Eye (tissue), 1 donor: ENCODE measurements at places on chromosomes 6 and 20.

DNA sequence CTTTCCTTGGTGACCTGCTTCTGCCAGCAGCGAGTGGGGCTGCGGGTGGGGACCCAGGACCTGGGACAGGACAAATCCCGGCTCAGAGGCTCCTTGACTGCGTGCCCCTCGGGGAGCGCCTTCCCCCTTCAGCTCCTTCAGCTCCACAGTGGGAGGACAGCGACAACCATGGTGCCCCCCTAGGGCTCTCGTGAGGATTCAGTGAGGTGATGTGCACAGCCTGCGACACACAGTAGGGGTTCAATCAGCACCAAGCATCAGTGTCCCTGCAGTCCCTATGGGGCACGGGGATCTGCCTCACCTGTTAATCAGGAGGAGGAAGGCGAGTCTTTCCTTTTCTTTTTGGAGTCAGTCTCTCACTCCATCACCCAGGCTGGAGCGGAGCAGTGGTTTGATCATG, 209.2 kb downstream of the PREX1 start:
- no peak for DNase-seq

DNA sequence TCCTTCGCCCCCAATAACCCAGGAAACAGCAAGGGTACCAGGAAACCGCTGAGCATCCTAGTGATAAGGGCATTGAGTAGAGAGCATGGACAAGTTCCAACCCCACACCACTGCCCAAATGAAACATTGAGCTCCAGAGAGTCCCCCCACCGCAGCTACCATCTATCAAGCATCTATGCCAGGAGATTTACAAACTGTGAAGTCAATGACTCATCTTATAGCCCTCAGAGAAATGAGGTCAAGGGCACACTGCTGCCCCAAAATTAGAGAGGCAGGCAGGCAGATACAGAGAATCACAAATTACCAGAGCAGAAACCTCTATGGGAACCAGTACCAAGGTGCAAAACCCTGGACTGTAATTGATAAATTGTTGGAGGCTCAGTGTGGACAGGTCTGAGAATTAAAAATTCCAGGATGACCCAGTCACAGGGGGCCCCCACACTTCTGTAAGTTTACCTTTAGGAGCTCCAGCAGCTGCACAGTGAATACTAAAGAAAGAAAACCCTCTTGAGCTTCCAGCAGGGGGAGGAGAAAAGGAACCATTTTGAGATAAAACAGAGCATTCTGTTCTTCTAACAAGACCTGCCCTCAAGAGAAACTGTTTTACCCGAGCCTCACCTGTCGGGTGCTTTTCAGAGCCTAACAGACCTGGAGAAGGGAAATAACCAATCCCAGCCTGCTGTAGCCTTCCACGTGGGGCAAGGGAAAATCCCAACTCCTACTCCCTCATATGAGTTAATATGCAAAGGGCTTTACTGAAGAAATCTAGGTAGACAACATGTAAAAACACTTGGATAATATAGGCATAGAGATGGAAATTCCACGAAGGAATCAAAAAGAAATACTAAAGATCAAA, 118.0 kb upstream of the ARID1B start:
- no peak for DNase-seq

GRCh38 chr6:2148748-2149147, 96.7 kb downstream of the GMDS start:
- DNase-seq: no peak

GRCh38 chr20:50380697-50381040, 129.5 kb upstream of the PTPN1 start:
- no peak for DNase-seq

DNA sequence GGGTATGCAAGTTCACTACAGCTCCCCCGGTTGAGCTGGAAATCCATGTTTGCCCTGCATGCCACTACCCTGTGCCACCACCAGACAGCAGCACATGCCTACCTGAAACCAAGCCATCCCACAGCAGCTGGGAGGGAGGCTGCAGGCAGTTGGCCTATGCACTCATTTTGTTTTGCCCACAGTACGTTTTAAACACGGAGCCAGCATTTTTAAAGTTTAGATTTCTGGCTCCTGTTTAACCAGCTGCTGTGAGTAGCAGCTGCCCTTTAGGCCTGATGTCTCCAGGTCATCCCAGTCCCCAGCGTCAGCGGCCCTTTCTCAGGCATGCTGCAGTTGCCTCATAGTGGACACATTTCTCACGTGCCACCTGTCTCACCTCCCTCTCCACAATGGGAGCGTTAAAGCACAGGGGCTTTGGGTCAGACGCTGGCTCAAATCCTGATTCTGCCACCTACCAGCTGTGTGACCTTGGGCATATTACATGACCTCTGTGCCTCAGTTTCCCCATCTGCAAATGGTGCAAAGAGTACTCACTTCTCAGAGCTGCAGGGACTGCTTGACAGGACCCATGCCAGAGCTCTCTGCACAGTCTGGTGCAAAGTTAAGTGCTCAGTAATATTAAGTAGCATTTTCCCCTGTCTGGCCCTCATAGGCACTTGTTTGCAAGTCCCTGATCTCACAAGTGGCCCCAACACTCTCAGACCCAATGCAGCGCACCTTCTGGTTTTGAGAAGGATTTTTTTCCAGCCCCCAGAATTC, 8.2 kb upstream of the UBE2V1 start:
- peak; percentile 59 for DNase-seq

DNA sequence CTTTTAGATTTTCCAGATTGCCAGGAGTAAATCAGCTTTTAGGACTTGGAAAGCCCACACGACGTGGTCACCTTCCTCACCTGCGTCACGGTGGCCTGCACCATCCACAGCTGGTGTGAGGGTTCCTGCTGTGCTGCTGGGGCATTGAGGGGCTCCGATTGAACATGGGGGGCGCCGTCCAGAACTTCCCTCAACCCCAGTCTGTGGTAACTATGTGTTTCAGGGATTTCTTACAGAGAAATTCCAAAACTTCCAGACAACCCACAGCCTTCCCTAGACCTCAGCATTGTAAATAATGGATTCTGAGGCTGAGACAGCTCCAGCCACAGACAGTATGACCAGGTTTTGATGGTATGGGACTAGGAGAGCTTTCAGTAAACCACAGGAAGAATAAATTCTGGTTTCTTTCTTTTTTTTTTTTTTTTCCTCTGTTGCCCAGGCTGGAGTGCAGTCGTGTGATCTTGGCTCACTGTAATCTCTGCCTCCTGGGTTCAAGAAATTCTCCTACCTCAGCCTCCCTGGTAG, 46.7 kb upstream of the IRF4 start:
- DNase-seq: no peak

- no peak for DNase-seq
These were observed 394.6 kb downstream of the ZFAND3 start for GRCh38 chr6:38214159-38214558.

GRCh38 chr6:34926655-34927054, 37.6 kb downstream of the ANKS1A start:
- DNase-seq: no peak

DNA sequence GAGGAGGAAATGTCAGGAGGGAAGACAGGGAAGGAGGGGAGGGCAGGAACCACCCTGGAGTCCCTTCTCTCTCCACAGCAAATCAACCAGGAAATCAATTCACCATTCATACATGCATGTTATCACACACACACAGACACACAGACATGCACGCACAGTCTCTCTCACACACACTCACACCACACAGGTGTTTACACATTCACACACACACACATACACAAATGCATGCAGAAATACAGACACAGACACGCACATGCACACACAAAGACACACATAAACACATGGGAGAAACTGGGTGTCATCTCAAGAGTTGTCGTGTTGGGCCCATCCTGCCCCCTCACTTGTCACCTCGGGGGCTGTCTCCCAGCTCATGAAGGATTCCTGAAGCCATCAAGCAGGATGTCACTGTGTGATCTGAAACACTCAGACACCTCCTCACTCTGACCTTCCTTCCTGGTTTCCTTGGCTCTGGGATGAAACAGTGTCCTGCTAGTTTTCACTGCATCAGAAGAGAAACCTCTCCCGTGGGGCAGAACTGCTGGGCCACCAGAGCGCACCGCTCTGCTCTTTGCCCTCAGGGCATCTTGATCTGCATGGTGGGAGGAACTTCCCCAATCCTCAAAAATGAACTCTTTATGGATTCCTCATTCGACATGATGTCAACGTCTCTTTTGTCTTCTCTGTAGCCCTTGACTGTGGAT, 9.2 kb downstream of the RAET1G start:
- DNase-seq: no peak

- DNase-seq: no peak
These were observed 93.4 kb upstream of the DEFB112 start for GRCh38 chr6:50143011-50143719.

DNA sequence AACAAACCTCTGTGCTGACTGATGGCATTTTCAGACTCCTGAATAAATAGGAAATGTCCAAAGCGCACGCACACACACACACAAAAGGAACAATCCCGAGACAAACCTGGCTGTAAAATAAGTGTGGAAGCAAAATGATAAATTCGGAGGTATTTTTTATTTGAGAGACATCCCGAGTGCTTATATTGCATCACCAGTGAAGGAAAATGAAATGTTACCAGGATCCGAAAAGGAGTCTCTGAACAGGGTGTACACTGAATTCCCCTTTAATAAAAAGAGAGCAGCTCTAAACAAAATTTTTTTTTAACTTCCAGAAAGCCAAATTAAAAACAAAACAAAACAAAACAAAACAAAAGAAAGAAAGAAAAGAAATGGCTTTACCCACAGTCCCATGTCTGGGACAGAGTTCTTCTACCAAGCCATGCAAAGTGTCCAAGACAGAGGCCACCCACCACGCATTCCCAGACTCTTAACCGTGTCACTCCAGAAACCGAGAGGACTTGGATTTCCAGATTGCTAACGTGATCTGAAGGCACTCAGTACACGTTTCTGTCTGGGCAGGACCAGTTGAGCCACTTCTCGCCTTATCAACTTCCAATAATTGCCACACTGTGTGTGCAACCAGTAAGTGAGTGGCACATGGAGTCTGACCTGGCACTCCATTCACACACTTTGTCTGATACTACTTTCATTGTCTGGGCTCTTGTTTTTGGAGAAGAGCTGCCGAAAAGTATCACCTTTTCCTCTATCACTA, 817 bp downstream of the ME1 start:
- DNase-seq: peak; percentile 77

DNA sequence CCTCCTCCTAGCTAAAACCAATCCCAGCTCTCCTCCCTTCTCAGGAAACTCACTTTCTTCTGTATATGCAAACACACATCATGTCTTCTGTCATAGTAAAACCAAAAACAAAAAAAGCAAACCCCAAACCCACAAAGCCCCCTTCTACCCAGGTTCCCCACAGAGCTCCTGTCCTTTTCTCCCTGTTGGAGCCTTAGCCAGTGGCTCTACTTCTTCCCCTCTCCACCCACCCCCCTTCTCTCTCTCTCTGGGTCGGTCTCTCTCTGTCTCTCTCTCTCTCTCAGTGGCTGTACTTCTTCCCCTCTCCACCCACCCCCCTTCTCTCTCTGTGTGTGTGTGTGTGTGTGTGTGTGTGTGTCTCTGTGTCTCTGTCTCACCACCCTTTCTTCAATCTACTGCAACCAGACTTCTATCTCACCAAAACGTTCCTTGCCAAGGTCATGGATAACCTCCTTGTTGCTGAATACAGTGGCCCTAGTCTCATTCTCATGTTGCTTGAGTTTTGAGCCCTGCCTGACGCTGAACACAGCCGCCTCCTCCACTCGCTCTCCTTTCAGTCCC, 8.7 kb upstream of the OSER1 start:
- no peak for DNase-seq

DNA sequence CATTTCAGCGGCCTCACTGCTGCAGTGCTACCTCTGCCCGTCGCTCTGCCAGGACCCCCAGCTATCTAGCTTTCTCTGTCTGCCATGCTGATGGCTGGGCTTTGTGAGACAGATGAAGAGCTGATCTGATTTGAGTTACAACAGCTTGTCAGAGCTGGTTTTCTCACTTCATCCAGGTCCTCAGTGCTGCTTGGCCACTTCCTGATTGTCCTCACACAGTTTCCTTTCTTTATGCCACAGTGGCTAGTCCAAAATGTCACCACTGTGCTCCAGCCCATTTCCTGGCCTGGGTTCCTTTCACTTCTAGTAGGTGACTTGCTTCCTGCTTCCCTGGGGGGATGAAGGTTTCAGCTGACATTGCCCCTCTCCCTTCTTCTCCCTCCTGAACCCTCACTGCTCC, 35.4 kb downstream of the FNDC1 start:
- no peak for DNase-seq

- no peak for DNase-seq
These were observed 49.8 kb upstream of the VGLL2 start for GRCh38 chr6:117215353-117216090.

GRCh38 chr20:60525397-60525796, 567.2 kb downstream of the CDH26 start:
- DNase-seq: no peak

DNA sequence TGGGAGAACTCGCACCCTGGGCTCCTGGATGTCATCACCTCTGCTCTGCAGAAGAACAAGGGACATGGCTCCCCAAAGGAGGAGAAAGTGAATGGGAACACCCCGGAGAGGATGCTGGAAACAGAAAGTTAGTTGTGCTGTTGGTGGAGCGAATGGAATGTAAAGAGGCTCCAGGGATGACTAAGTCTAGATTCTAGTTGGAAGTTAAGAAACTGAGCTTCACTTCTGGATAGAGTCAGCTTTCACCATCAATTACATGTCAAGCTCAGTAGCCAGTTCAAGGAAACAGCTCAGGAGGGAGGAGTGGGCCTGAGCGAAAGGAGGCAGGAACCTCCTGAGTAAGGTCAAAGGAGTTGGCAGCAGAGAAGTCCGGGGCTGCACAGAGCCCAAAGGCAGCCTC, 132.1 kb upstream of the ARID1B start:
- DNase-seq: no peak

GRCh38 chr6:83637953-83638352, 70.9 kb downstream of the SNAP91 start:
- no peak for DNase-seq

GRCh38 chr6:105364243-105364642, 38.6 kb downstream of the PREP start:
- no peak for DNase-seq

- DNase-seq: no peak
These were observed 71.5 kb upstream of the PLN start for GRCh38 chr6:118476551-118476950.

GRCh38 chr6:32982702-32983492, 14.5 kb downstream of the BRD2 start:
- DNase-seq: peak; percentile 38

DNA sequence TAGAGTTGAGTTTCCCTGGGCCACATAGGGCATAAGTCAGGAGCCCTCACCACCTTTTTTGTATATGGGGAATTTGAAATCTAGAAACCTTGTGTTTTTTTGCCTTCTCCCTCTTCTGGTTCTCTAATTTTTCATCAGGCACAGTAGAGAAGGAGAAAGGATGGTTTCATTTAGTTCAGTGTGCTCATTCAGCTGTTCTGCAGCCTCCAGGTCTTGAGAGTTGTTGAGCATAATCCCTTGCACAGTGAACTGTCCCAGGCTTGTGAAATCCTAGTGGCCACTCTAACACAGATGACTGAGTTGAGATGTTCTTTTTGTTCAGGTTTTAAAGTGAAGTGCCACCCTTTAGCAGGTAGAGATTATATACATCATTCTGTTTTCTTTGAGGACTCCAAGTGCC, 183.5 kb downstream of the CDKAL1 start:
- DNase-seq: no peak
